Activated CD8-positive, alpha-beta memory T cell treated with anti-CD3 and anti-CD28 coated beads for 1 hour (primary cell): ENCODE measurements at places on chromosomes 4 and X.
A peak's percentile ranks its signal among the peaks of the same experiment; 100 is the strongest.

DNA sequence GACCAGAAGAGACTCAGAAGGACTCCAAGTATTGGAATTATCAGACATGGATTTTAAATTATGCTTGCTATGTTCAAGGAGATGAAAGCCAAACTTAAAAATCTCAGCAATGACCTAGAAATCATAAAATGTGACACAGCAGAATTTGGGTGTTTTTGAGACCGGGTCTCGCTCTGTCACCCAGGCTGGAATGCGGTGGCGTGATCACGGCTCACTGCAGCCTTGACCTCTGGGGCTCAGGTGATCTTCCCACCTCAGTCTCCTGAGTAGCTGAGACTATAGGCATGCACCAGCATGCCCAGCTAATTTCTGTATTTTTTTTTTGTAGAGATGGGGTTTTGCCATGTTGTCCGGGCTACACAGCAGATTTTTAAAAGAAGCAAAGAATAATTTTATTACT lies 12.7 kb downstream of the TAB3 start:
- DNase-seq: no peak

DNA sequence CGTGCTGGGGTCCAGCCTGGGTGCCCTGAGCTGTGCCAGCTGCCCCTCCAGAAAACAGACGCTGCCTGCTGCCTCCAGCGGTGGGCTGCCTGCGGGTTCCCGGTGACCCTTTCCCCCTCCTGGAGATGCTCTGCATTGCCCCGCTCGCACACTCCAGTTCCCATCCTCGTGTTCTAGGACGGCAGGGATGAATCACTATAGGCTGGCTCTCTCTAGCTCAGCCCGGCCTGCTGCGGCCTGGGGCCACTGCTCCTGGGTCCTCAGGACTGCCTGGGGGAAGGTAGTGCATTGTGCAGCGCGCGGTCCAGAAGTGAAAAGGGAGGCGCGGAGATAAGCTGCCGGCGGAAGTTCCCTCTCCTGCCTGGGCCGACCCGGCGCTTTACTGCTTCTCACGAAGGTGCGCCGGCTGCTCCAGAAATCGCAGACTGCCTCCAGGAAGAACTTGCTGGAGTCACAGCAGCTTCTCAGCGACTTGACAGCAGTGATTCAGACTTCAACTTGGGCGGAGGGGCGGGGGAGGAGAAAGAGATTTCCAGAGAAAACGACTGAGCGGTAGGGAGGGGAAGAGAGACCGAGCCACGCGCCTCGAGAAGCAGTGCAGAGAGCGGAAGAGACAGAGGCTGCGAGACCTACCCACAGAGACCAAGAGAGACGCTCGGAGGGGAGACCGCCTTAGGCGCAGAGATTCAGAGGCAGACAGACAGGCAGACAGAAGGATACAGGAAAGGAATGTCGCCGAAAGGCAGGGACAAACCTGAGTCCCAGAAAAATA lies 6.7 kb upstream of the MSX1 start:
- DNase-seq: no peak

DNA sequence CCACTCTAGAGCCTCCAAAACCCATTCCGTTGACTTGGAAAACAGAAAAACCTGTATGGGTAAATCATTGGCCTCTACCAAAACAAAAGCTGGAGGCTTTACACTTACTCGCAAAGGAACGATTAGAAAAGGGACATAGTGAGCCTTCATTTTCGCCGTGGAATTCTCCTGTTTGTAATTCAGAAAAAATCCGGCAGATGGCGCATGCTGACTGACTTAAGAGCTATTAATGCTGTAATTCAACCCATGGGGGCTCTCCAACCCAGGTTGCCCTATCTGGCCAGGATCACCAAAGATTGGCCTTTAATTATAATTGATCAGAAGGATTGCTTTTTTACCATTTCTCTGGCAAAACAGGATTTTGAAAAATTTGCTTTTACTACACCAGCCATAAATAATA lies 60.8 kb downstream of the ZNF732 start:
- DNase-seq: peak; percentile 10

DNA sequence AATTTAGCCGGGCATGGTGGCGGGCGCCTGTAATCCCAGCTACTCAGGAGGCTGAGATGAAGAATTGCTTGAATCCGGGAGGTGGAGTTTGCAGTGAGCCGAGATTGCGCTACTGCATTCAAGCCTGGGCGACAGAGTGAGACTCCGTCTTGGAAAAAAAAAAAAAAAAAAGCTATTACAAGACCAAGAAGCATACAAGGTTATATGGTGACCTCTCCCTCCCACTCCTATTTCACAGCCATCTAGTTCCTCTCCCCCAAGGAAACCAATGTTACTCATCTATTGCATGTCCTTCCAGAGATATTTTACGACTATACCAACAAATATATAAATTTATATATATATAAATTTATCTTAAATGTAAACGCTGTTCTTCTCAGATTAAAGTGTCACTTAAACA lies 3.2 kb downstream of the SLC9A7 start:
- DNase-seq: no peak

- DNase-seq: no peak
These were observed 97.8 kb downstream of the TMEM47 start for GRCh38 chrX:34559325-34559724.

GRCh38 chr4:177225605-177226004 lies 84.1 kb upstream of the NEIL3 start:
- DNase-seq: no peak

- no peak for DNase-seq
These were observed 37.2 kb downstream of the ADAMTS3 start for GRCh38 chr4:72531768-72532290.

- no peak for DNase-seq
These were observed 339.0 kb upstream of the BOD1L1 start for GRCh38 chr4:13966231-13967195.

GRCh38 chr4:159103384-159103990 lies 608 bp downstream of the RAPGEF2 start:
- peak; percentile 25 for DNase-seq

DNA sequence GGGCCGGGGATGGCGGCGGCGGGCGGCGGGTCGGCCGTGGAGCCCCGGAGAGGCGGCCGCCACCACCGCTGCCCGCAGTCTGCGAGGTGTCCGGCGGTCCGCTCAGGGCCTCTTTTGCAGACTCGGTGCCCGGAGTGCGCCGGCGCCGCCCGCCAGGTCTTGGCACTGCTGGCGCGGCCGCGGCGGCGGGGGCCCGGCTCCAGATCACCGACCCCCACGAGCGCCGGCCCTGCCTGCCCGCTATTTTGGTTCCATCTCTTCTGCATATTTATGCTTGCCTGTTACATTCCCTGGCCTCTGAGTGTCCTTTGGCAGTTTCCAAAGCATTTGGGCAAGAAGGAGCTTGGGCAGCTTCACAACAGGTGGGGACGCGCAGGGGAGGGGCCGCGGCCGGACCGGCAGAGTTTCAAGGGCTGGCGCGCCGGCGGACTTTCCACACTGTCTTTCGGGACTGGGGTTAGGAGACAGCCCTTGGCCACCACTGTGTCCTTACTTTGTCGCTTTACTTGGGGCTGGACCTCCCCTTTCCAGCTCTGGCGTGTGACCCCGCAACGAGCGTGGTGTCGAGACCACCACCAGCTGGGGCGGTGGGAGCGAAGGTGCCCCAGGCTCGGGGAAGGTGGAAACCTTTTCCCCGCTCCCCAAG lies 668 bp upstream of the TAPT1 start:
- peak; percentile 11 for DNase-seq

- DNase-seq: no peak
These were observed at the start of gene IRS4 for GRCh38 chrX:108736509-108737479. TSS of gene IRS4 (minus strand) at chrX:108736563.

DNA sequence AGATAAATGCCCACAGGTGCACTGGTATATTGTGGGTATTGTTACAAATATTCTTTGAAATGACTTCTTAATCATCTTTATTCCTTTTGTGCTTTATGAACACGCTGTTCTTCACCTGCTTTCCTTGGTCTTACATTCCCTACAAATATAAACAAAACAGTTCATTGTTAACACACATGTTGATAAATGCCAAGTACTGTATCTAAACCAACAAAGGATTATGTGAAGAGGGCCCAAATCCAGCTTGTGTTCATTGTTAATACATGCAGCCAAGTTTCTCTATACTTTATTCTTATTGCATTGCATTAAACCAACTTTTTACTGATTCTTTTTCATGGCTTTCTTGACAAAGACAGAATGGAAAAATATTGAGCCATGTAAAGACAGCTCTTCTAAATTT lies 42.8 kb downstream of the AREG start:
- no peak for DNase-seq

GRCh38 chr4:146648461-146648783 lies 9.7 kb downstream of the POU4F2 start:
- no peak for DNase-seq

DNA sequence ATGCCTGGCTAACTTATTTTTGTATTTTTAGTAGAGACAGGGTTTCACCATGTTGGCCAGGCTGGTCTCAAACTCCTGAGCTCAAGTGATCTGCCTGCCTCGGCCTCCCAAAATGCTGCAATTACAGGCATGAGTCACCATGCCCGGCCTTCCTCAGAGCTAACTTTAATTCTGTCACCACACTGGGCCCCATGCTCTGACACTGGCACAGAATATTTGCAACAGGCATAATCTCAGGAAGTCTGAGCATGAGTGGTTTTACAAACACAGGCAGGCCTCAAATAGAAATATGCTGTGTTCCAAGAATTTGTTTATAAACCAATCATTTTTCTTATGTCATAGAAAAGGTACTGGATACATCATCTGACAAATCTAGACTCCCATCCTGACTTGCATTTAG lies 32.7 kb upstream of the FAM9C start:
- no peak for DNase-seq

- no peak for DNase-seq
These were observed 55.0 kb upstream of the FAM9B start for GRCh38 chrX:9088896-9089295.

DNA sequence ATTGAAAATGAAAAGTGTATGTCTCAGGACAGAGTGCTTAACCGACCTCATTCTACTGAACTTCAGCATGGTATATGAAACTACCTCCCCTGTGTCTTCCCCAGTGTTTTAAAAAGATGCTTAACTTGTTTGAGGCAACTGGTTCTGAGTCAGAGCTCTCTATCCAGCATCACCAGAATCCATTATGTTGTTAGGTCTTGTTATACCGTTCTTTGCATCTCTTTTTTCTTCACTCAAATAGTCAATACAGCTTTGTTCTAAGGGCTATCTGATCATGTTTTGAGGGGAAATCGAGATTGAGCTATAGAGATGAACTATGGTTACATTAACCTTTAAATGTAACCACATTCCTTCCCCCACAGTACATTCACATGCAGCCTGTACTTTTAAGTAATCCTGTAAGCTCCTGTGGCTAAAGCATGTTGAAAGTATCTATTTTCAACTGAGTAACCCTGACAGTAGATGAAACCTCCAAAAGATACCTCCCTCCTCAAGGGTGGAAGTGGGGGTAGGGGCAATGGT lies 514.4 kb downstream of the RPA4 start:
- DNase-seq: no peak

DNA sequence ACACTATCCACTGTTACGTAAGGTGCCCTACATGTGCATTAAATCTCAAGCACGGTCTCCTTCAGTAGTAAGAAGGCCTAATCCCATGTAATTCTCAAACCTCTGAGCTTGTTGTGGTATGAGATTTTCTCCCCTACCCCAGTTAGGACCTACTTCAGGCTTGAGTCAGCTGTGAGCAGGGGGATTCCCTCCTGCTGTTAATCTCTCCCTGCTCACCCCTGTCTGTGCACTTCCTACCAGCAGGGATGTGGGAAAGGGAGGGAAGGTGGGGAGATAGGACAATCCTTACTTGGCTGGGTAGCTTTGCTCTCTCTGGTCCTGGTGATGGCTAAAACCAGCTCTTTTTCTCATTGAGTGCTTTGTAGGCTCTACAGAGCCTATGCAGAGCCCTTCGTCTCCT lies 60.8 kb downstream of the PALLD start:
- DNase-seq: no peak

GRCh38 chr4:41299486-41299885 lies 42.8 kb downstream of the UCHL1 start:
- DNase-seq: no peak

DNA sequence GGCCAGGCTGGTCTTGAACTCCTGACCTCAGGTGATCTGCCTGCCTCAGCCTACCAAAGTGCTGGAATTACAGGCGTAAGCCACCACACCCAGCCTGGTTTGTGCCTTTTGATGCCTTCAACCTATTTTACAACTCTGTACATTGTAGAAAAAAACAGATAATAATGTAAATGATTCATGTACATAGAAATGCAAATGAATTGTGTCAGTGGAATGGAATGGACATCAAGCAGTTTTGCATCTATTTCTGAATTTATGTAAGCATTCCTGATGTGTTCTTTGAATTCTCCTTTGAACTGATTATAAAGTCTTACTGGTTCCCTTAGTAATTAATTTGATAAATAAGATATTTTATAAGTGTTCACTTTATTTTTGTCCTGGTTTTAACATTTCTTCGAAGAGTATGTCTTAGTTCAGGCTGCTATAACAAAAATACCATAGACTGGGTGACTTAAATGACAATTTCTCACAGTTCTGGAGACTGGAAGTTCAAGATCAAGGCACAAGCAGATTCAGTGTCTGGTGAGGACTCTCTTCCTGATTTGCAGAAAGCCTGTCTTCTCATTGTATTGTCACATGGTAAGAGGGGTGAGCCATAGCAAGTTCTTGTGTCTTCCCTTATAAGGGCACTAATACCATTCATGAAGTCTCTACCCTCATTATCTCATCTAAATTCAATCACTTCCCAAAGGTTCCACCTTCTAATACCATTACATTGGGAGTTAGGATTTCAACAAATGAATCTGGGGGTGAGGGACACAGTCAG lies 162.2 kb upstream of the S100G start:
- no peak for DNase-seq

GRCh38 chr4:152351080-152351479 lies 184.8 kb downstream of the FBXW7 start:
- DNase-seq: no peak

- DNase-seq: no peak
These were observed 329.3 kb upstream of the NOCT start for GRCh38 chr4:138686106-138686835.

GRCh38 chr4:123478859-123479345 lies 82.3 kb downstream of the SPRY1 start:
- DNase-seq: no peak
